ENCODE measurements at places on chromosomes 3 and 15.

GRCh38 chr3:106302451-106303221 lies 433.8 kb upstream of the CBLB start:
- DNase-seq = no peak

- DNase-seq = no peak
Measured at GRCh38 chr3:33218446-33219174, at the start of gene SUSD5. SUSD5 (minus strand) TSS chr3:33218810; CDS start chr3:33218797, 13 bp downstream.

DNA sequence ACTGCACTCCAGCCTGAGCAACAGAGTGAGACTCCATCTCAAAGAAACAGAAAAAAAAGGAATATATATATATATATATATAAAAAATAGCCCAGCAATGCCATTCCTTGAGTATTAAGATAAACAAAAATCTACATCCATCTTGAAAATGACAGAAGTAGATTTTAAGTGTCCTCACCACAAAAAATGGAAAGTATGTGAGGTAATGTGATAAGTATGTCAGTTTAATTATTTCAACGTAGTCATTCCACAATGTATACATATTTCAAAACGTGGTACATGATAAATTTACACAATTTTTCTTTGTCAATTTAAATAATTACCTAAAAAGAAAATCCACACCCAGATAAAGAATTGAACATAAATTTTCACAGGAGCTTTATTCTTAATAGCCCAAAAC lies 54.9 kb downstream of the HCN4 start:
- no peak for DNase-seq

DNA sequence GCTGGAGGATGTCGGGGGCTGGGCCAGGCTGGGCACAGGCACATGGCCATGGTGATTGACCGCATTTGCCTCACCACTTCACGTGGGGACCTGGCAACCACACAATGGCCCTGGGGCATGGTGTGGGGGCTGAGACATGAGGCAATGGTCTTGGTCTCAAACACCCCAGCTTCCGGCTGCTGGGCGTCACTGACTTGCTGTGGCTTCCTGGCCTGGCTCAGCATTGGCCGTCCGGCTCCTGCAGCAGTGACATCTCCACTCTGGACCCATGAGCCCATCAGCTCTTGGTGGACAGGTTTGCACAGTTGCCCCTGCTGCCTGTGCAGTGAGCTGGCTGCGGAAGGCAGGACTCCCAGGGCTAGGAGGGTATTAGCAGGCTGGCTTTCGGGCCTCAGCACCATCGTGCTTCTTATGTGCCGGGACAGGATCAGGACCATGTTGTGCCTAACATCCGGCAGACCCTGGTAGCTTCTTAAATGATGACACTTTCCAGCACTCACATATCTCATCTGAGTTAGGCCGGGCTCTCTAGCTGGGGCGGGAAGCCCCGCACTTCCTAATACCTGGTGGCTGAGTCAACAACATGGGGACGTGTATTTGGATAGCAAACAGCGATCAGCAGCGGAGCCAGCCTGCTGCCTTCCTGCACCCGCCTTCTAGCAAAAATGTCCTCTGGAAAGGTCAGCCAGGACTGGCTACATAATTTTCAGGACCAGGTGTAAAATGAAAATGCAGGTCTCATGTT lies 34.1 kb downstream of the ZNF710 start:
- DNase-seq = peak; percentile 95

DNA sequence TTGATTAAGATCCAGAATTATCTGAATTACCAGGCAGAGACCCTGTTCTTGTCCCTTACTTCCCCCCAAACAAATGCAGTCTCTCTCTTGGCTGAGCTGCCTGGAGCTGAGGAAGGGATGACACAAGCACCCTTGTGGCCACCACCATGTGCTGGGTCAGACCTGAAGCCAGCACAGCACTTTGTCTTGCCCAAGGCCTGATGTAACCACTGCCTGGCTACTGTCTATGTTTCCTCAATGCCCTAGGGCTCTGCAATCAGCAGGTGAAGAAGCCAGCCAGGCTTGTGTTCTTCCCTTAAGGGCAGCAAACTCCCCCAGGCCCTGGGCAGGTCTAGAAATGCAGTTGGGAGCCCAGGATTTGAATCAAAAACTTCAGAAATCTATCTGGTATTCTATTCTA lies 15.8 kb upstream of the CASR start:
- DNase-seq = peak; percentile 22

GRCh38 chr3:75395580-75396315 lies 268.4 kb upstream of the FRG2C start:
- DNase-seq = no peak

GRCh38 chr3:170081079-170081741 lies 43.4 kb downstream of the GPR160 start:
- no peak for DNase-seq

DNA sequence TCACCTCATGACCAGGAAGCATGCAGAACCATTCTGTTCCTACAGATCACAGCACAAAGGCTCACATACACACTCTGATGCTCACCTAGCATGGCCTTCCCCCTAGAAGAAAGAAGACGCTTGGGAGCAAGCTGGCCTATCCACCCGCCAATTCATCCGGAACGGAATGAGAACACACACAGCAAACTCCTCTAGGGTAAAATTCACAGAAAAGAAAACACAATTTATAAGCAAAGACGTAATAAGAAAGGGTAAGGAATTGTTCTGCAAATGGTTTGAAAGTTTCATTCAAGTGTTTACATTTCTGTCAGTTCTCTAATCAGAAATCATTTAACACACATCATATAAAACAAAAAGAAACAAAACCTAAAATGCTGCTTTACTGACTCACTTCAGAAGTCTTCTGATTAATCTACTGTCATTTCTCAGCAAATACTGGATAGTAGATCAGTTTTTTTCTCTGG lies 218.1 kb downstream of the OSBPL10 start:
- no peak for DNase-seq

DNA sequence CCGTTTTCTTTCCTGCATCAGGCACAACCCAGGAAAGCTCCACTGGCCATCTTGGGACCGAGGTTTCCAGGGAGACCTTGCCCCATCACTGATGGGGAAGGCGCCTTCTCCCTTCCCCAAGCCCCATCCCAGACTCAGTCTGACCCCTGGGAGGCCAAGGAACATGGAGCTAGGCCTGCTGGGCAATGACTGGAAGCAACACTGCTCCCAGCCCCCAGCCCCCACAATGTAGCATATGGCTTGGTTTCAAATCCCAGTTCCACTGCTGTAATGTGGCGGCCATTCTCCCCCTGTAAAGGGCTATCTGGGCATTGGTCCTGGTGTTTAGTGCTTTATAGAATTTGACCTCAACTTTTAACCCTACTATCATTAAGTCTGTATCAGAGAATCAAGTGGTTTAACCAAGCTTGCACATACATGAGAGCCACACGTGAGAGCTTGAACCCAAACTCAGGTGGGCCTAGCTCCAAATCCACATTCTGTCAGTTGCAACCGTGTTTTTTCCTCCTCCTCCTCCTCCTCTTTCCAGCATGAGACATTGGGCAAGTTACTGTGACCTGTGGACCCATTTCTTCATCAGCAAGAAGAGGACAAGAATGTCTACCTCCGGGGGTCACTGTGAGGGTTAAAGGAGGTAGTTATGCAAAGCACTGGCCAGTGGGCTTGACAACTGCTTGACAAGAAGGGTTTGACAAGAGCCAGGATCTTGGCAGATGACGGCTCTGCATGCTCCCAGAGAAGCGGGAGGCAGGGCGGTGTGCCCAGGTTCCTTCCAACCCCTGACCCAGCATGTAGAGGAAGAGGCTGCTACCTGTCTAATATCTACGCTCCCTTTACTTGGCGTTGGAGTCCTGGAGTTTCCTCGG lies 37.4 kb downstream of the KLHL25 start:
- DNase-seq = no peak

- no peak for DNase-seq
Measured at GRCh38 chr3:99878005-99878404, 60.3 kb downstream of the CMSS1 start.

DNA sequence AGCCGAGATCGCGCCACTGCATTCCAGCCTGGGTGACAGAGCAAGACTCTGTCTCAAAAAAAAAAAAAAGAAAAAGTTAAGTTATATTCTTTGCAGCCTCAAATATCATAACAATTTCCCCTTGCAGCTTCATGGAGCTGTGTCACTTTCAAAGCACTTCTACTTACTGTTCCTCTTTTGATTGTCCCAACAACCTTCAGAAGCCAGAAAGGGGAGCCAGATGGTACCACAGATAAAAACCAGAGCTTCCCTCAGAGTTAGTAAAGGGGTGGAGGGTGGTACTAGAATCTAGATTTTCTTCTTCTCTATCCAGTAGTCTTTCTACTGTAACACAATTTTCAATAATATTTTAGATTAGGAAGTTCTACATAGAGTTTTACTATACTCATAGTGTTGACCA lies 188.8 kb downstream of the TAFA4 start:
- DNase-seq = no peak

GRCh38 chr3:16467393-16467792 lies 46.1 kb downstream of the RFTN1 start:
- DNase-seq = no peak

GRCh38 chr15:60093273-60094067 lies 89.4 kb downstream of the FOXB1 start:
- DNase-seq = no peak

DNA sequence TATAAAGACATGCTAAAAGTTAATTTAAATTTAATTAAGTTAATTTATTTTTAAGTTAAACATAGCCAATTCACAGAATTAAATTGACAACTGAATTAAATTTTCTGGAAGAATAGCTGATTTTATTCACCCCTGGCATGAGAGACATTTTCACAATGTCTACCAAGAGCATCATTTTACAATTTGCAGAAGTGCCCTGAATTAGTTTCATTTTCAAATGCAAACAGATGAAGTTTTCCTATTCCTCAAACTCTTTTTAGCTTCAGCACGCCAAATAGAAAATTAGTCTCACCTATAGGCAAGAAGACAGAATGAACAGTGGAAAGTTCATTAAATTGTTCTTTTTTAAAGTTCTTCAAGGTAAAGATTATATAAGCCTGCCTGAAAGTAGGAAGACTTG lies 259.3 kb downstream of the ZBBX start:
- no peak for DNase-seq

GRCh38 chr3:112582244-112582874 lies 20.5 kb downstream of the SLC35A5 start:
- peak; percentile 9 for DNase-seq

DNA sequence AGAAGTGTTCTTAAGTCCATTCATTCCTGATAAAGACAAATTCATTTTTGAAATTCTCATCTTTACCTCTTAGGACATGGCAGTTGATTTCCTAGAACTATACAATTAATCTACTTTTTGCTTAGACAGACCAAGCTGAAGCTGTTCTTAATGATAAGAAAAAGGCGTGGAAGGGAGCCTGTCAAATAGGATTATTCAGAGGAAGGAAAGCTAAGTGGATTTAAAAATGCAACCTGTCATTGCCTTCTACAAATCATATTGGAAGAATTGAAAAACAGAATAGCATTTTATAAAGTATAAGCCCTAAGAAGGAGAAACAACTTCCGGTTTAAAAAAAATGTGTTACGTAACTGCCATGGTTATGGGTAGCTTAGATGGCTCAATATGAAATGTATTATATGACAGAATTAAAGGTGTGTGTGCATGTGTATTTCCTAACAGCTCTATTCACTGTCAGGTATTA lies 81.2 kb upstream of the RAP2B start:
- no peak for DNase-seq

DNA sequence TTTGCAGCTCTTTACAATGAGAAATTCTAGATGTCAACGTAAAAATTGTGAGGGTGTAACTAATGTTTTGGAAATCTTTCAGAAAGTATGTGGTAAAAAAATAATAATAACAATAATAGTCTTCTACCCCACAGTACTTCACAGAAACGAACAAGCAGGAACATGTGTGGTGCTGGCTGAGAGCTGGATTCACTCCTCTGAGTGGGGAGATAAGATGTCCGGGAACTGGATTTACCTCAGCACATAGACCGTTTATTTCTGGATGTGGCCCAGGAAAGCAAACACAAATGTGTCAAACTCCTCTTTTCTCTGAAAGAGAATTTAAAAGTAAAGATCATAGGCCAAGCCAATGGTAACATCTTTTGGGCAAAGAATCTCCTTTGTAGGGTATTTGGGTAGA lies 103.4 kb downstream of the SLC49A4 start:
- DNase-seq = no peak

- no peak for DNase-seq
Measured at GRCh38 chr15:59797756-59798604, 108.9 kb upstream of the BNIP2 start.

- DNase-seq = no peak
Measured at GRCh38 chr3:8499181-8499611, 2.4 kb upstream of the LMCD1 start.

- DNase-seq = no peak
Measured at GRCh38 chr3:172132159-172132586, 92.8 kb downstream of the FNDC3B start.

- no peak for DNase-seq
Measured at GRCh38 chr15:69848551-69849231, 249.0 kb downstream of the TLE3 start.

DNA sequence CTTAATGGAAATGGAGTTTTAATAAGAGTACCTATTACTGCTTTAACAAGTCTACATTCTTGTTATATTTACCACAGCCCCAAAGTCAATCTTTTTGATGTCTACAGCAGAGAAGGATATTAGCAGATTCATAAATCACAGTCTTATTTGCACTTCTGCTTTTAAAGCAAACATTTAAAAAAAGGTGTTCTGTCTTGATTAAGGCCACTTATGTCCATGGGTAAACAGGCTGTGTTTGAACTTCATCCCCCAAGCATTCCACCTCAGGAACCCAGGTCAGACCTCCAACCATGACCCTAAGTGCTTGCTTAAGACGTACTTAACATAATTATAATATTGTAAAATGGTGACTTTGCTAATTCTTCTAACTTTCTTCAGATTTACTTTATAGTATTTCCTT lies 113.4 kb downstream of the CMSS1 start:
- DNase-seq = no peak

DNA sequence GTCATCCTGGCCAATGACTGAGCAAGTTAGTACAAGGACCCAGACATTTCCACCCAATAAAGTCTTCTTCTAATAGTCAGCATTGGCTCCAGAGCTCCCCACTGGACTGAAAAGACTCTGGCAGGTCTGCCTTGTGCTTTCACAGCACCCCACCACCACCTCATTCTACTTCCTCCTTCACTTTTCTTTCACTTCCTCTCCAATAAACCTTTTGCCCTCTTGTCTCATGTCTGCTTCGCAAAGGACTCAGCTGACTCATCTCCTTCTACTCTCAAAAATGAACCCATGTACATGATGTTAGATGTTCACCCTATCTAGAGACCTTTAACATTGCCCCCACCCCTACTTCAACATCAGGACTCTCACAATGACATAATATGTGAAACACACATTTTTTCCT lies 181.0 kb upstream of the PPP2R3A start:
- DNase-seq = no peak

- no peak for DNase-seq
Measured at GRCh38 chr15:71288348-71288955, 173.2 kb downstream of the THSD4 start.

GRCh38 chr3:1962396-1963088 lies 136.1 kb upstream of the CNTN4 start:
- DNase-seq = no peak

DNA sequence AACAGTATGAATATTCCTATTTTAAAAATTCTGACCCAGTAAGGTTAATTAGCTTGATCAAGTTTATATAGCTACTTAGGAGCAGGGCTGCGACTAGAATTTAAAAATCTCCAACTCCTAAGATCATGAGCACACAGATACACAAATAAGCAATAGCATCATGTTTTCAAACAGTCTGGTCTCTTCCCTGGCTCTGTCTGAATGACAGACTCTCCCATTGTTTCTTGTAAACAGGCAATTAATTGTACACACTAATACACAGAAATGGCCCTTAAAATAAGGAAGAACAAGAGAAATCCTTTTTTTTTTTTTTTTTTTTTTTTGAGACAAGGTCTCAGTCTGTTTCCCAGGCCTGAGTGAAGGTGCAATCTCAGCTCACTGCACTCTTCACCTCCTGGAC lies 1064.4 kb upstream of the CFAP20DC start:
- no peak for DNase-seq
